ENCODE measurements at places on chromosomes 12 and 14.

- no peak for DNase-seq
Observed at GRCh38 chr12:52585066-52585465, 11.4 kb upstream of the KRT74 start.

GRCh38 chr14:23141706-23142444 is 22.8 kb upstream of the CEBPE start:
- DNase-seq = no peak

GRCh38 chr14:60656686-60657455 is 7.6 kb upstream of the SIX1 start:
- peak; percentile 66 for DNase-seq

- DNase-seq = no peak
Observed at GRCh38 chr12:68876461-68876860, 56.5 kb downstream of the CPM start.

GRCh38 chr12:93273834-93274564 is 103.7 kb upstream of the NUDT4 start:
- DNase-seq = no peak

DNA sequence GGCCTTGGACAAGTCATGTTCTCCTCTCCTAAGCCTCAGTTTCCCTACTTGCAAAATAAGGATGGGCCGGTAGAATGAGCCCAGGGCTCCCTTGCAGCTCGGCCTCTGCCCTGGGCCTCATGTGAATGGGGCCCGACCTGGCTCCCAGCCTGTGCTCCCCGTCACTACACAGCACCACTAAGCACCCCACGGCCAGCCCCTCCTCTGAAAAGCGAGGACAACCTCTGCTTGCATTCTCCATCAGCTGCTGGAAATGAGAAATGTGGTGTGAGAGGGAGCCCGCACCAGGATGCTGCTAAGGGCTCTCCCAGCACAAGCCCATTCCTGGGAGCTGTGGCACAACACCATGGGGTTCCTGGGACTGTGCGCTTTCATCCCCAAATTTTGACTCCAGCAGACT is 10.2 kb downstream of the SLC25A47 start:
- no peak for DNase-seq

DNA sequence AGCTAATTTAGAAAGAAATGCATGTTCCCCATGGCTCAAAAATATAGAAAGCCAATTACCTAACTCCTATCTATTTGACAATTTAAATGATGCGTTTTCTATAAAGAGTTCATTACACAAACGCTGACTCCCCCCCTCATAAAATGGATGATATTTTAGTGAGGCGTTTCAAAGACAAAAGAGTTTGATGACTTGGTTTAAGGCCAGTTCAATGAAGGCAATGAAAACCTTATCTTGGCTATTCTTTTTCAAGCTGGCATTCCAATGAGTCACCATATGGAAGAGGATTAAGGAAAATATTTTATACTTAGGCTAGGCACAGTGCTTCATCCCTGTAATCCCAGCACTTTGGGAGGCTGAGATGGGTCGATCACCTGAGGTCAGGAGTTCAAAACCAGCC is 62.7 kb downstream of the HMGA2 start:
- no peak for DNase-seq

GRCh38 chr14:69827560-69827959 is 30.5 kb upstream of the SLC10A1 start:
- DNase-seq = no peak

DNA sequence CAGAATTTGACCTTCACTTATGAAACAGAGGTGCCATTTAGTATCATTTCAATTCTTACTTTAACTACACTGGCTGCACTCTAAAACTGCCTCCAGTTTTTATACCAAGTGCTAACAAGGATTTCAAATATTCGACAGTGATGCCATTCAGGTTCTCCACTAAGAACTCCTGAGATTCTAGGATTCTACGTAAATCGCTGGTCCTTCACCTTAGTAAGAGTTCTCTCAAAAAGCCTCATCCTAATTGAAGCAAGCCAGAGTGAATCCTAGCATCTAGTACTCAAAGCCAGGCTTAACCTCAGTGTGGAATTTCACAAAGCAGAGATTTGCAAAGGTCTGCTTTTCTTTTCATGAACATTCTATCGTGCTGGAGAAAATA is 3.5 kb downstream of the SLC38A2 start:
- DNase-seq = no peak

DNA sequence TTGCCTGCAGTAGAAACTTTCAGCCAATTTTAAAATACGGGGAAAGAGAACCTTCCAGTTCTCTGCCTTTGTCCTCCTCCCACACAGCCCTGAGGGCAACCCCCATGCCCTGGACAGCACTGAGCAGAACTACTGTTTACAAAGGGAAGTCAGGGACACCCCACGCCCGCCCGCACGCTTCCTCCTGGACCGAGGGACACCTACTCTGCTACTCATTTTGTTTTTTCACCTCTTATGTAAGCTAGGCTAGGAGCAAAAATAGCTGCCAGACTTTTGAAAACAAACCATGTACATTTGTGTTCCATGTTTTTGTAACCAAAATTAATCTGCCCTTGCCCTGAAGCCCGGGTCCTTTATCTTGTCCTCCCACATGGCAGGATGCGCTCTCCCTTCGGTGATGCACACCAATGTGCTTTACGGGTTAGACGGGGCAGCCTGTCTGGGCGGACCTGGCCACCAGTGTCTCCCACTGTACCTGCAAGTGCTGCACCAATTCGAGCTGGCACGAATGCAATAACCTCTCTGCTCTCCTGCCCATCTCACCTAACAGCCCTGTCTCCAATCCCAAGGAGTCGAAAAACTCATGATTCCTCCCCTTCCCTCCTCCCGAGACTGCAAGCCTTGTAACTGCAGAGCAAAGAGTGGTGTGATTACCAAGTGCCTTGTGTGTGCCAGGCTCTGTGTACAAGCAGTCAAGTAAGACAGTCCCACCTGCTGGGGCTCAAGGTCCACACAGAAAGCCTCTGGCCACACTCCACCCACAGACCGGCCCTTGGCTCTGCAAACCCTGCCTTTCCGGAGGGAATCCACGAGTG is 85.2 kb downstream of the CCDC88C start:
- DNase-seq = no peak

GRCh38 chr14:50260511-50260910 is 29.1 kb upstream of the SOS2 start:
- DNase-seq = no peak

DNA sequence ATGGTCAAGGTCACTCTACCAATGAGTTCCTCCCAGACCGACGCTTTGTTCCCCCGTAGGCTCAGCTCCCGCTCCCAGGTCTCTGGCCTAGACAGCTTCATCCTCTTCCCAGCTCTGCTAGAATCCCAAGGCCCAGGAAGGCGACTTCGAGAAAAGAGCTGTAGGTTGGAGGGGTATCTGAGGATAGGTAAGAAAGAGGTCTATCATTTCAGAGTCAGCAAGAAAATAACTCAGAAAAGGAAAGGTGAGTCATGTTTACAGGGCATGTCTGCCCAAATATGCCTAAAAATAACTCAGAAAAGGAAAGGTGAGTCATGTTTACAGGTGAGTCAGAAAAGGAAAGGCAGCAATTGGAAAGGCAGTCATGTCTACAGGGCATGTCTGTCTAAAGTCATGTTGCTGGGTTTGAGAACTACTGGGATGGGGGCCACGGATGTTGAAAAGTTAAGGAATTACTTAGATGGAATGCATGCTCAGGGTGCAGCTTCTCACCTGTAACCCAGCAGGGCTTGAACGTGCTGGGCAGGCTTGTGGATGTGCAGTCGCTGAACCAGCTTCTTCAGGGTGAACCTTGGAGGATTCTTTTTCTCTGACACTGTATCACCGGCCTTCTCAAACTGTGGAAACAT is 12.2 kb downstream of the TEP1 start:
- no peak for DNase-seq

DNA sequence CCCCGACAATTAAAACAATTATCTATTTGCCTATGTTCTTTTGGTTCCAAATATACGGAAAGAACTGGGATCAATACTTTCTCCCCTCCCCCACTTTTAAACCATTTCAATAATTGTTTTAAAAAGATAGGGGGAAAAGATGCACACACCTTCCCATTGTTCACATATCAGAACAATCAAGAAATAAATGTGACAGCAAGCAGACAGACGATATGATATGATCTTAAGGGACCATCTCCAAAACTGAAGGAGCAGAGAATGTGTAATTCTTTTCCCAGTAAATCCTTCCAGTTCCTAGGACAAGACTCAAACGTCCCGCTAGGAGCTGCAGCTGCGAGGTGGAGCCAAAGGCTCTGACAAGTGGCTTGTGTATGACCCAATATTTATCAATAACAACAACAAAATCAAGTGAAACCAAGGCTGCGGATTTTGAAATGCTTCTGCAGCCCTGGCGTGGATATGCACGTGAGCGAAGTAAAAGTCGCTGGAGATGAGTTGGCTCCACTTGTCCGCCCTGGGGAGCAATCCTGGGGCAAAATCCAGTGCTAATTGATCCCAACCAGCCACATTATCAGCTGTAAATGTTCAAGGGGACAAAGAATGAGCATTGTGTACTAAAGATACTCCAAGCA is 8.2 kb upstream of the FOXG1 start:
- no peak for DNase-seq

- no peak for DNase-seq
Observed at GRCh38 chr14:51269634-51270033, 29.6 kb downstream of the TMX1 start.

- DNase-seq = no peak
Observed at GRCh38 chr14:54356172-54356571, 40.6 kb upstream of the CDKN3 start.

DNA sequence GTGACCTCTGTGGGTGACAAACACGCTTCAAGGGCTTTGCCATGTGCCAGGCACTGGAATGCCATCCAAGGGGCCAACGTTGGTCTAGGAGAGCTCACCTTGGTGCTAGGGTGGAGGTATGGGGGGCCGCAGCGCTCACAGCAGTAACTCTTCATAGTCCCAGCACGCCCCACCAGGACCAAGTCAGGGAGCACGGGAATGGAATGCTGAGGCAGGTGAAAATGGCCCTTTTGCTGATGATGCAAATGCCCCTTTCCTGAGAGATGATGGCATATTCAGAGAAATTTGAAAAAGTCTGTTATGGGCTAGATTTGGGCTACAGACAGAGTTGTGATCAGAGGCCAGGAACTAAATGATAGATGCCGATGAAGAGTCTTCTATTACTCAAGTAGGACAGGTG is 10.0 kb upstream of the FAM181A start:
- DNase-seq = no peak

DNA sequence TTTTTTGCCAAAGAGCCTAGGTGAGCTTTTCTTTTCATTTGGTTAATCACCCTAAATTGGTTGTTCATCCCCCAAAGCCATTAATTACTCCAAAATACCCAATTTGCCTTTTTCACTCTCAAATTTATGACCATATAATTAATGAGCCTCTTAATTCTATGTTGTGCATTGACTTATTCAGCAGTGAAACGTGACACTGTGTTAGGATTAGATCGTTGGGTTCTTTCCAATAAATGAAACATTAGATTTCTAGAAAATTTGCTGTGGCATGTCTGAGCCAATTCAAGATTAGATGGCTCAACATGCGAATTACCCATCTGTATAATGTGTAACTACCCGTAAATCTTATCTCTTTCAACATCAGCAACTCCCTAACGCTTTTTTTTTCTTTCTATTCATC is 273.4 kb downstream of the BMP4 start:
- DNase-seq = no peak

Data from GM12892 (cell line).